ENCODE measurements at places on chromosomes 2 and 18.
A peak's percentile ranks its signal among the peaks of the same experiment; 100 is the strongest.

- no peak for DNase-seq
Observed at GRCh38 chr2:42169874-42170521, 845 bp downstream of the EML4 start.

DNA sequence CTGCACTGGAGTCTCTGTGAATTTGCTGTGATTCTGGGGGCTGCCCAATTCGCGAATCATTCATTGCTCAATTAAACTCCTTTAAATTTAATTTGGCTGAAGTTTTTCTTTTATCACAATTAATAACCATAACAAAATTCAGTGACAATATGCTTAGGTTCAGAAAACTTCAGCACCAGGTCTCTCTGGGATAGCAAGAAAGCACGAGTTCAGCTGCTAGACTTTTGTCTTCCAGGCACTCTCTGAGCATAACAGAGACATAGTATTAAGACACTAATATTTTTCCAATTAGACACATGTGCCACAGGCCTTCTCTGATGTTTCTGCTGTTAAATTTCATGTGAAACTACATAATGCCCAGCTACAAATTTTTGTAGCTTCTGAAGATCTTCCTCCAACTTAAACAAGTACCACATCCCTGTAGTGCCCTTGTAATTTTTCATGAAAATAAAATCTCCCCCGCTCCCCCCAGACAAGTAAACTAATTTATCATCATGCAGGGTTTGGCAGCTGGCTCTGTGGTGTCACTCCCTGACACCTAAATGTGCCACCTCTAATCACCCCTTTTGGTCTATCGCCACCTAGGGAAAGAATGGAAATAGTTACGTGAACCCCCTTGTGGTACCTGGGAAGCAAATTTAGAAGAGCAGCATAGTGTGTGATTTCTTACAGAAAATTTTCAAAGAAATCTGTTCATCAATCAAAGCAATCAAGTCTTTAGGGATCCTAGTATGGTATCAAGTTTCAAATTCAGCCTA, 94.1 kb downstream of the CSRNP3 start:
- DNase-seq = no peak

DNA sequence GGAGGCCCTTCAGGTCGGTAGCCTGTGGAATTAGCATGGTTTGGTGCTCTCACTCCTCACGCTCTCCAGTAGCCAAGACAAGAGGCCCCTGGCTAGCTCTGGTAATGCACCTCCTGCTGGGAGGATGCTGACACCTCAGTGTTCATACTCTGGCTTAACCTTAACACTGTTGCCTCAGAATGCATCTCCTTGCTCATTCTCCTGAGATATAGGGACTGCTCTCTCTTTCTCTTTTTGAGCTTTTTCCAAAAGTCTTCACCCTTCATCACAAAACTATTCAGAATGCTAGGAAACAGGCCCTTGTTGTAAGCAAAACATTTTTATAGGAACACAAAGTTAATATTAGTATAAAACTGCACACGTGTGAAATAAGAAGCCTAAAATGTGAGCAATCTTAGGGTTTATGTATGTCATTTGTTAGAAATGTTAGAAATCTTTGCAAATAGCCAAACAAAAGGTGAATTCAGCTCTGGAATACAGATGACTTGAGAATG, 17.3 kb upstream of the IMPA2 start:
- no peak for DNase-seq

GRCh38 chr2:119255760-119256581, 32.3 kb downstream of the STEAP3 start:
- DNase-seq = no peak

GRCh38 chr2:234050455-234051135, at the start of gene SPP2:
SPP2 (plus strand) TSS chr2:234050702; CDS start chr2:234050787, 85 bp downstream.
- peak; percentile 75 for DNase-seq

DNA sequence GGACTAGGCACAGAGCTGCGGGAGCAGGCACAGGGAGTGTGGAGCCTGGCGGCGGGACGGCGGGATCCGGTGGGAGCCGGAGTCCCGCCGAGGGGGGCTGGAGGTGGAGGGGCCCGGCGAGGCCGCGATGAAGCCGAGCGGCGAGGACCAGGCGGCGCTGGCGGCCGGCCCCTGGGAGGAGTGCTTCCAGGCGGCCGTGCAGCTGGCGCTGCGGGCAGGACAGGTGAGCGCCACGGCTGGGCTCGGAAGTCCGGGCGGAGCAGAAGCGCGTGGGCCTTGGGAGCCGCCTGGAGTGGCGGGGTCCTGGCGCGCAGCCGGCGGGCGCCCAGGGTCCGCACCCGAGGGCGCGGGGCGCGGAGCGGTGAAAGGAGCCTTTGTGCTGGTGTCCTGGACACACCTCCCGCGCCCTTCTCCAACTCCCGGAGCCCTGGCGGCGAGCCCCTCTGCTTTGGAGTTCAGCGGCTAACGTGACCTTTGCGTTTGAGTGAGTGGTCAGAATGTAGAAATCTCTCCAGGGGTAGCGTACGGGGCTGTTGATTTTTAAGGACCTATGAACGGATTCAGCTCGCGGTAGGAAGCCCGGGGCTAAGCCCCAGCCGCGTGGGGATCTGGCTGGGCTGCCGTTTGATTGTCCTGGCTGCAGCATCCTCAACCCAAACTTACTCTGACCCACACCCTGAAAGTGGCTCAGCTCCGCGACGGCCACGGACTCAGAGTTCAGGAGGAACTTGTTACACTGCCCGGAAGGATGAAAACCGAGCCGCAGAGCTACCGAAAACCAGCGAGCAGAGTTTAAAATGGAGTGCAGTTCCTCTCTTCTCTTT, 448 bp downstream of the IMPA2 start:
- peak; percentile 77 for DNase-seq

GRCh38 chr2:134453476-134453875, 199.6 kb downstream of the MGAT5 start:
- no peak for DNase-seq

Data from right lobe of liver (tissue), 6 donors.